ENCODE measurements at places on chromosomes 3 and 15.

DNA sequence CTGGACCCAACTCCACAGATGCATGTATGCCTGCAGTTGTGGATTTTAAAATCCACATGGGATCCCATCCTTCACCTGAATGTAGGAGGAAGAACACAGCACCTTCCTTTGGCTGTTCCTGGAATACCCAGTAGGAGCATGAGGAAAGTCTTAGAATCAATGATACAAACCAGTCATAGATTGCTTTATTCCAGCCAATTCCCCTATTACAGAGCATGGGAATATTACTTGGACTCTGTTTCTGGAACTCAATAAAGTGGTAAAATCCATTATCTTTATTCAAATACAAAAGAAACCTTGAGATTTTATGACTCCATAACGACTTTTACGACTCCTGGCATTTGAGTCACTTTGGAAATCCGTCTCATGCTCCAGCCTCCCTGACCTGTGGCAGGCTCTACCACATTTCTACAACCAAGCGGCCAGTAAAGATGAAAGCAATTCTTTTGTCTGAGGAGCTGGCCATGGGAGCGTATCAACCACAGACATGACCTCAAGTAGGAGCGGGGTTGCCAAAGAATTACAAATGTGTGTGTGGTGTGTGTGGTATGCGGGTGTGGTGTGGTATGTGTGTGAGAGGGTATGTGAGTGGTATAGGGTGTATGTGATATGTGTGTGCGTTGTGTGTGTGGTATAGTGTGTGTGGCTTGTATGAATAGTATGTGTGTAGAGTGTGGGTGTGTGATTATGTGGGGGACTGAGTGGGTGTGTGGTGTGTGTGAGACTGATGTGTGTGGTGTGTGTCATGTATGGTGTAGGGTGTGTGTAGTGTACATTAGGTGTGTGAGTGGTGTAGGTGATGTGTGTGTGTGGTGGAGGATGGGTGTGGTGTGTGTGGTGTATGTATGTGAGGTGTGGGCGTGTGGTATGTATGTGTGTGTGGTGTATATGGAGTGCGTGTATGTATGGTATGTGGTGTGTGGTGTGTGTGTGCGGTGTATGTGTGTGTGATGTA, 40.0 kb downstream of the ARRDC4 start:
- DNase-seq: no peak

- no peak for DNase-seq
Measured at GRCh38 chr3:37519661-37520060, 342.0 kb upstream of the CTDSPL start.

GRCh38 chr3:69032142-69032541, 18.7 kb upstream of the EOGT start:
- no peak for DNase-seq

GRCh38 chr3:25476639-25477038, 48.6 kb downstream of the RARB start:
- no peak for DNase-seq

DNA sequence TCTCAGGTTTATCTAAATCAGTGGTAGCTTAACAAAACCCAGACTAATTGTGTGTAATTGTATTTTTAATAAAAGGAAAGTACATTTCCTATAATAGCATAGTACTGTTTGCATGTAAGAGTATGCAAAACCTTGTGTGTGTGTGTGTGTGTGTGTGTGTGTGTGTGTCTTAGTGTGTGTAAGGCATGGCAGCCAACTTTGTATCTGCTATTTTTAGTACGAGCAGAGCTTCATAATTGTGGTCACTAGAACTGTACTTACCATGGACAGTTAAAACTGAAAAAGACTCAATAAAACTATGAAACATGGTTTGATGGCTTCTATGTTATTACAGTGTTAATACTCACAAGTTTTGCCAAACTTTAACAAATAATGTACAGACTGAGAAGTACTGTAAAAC, 6.2 kb downstream of the P2RY1 start:
- no peak for DNase-seq

- no peak for DNase-seq
Measured at GRCh38 chr3:177948716-177949425, 587.4 kb upstream of the KCNMB2 start.

DNA sequence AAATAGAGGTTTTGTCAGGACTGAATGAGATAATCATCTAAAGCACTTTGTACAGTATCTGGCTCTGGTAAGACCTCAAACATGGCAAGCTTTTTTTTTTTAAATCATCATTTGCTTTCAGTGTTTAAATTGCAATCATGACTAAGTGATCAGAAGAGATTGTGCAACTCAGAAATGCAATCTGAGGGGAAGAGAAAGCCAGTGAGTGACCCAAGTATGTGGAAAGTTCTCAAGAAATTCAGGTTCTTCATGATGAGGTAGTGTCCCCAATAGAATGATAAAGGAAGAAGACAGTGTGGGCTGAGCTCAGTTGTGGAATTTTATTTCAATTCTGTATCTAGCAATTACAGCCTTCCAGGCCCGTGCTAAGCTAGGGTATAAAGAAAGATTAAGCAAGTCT, 132.2 kb upstream of the TBC1D5 start:
- no peak for DNase-seq

- no peak for DNase-seq
Measured at GRCh38 chr3:71580636-71581456, 2.7 kb downstream of the FOXP1 start.
